ENCODE measurements at places on chromosomes 2 and 18.

GRCh38 chr2:3868012-3868805 is 164.8 kb downstream of the DCDC2C start:
- no peak for DNase-seq

- peak; percentile 24 for DNase-seq
Observed at GRCh38 chr2:26559556-26559955, 81.6 kb downstream of the CIB4 start.

GRCh38 chr18:63192126-63192884 is 127.3 kb downstream of the BCL2 start:
- DNase-seq: no peak

DNA sequence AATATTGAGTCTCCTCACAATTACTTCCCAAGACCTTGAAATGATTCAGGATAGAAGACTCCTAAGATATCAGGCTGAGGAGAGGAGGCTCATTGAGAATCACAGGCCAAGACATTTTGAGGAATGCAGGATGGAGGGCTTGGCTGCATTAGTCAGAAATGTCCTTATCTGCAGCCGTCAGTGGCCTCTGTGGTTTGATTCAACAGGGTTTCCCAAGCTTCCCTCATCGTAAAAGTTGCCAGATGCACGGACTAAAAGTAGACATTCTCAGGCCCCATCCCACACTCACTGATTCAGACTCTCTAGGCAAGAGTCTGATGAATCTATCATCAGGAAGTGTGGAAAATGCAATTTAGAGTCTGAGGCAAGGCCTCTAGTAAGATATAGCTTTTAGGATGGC is 34.0 kb upstream of the TMEM178A start:
- DNase-seq: no peak

DNA sequence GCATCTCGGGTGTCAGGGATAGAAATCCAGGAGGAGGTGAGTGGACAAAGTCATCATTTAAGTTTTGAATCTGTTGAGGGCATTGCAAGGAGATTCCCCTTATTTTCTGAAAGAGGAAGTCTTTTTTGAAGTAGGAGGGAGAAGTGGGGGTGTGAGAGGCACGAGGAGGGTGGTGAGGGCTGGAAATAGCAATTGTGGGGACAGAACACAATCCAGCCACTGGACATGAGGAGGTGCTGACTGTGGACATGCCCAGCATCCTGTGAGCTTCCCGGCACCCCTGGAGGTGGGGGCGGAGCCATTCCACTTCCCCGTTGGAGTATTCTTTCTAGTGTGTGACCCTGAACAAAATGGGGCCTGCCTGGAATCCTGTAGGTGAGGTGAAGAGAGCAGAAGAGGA is 310.7 kb upstream of the EPAS1 start:
- no peak for DNase-seq

GRCh38 chr2:212448698-212449097 is 89.9 kb downstream of the ERBB4 start:
- DNase-seq: no peak

DNA sequence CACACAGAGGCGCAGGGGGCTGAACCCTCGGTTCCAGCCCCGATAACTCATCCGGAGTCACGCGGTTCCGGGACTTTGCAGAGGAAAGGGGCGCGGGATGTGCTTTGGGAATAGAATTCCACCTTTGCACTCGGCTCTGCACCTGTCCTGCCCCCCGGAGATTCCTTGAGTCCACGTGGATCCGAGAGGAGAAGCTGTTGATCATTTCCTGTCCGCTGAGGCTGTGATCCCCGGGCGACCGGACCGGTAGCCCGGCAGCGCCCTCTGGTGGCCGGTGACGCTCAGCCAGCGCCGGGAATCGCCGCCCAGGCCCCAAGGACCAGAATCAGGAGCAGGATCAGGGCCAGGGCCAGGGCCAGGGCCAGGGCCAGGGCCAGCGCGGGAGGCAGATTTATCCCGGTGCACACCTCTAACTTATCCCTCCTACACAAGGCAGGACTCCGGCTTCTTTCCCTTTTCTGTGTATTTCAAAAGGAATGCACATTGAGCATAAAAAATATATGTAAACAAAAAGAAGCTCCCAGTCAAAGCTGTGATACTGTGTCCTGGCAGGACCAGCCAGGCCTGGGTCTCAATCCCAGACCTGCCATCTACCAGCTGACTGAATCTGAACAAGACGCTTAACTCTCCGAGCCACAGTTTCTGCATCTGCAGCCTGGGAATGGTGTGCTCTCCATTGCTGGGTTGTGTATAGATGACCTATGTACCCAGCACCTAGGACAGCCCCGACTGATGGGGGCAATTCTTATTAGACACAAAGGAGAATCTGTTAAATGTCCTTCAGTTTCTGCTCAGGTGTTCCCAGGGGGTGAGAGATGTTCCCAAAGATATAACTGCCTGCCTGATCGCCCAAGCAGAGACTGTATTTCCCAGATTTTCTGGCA is 8.5 kb upstream of the SPATA3 start:
- DNase-seq: peak; percentile 90

- peak; percentile 49 for DNase-seq
Observed at GRCh38 chr2:197786010-197786877, 1.1 kb upstream of the BOLL start.

DNA sequence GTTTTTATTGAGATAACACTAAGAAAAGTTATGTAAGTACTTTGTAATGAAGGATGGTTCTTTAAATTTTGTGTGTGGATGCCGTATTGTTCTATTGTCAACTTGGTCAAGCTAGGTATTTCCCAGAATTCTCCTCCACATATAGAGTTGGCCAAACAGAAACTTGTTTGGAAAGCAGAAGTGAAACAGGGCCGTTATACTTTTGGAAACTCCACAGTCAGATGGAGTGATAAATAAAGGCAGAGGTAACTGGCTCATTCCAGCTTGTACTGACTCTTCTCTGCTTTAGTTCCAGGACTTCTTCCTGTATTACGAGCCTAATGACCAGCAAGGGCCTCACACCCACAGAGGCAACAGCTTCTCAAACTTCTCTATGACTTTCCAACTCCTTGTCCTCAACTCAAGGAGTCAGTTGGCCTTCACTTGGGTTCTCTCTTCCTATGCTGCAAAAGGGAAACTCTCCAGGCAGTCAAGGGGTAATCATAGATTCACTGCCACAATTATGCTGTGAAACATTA is 16.4 kb upstream of the STARD7 start:
- DNase-seq: no peak

GRCh38 chr2:27080603-27080936 is 2.2 kb downstream of the EMILIN1 start:
- no peak for DNase-seq

GRCh38 chr2:100291152-100291970 is 30.9 kb downstream of the LONRF2 start:
- peak; percentile 73 for DNase-seq

- no peak for DNase-seq
Observed at GRCh38 chr2:162113088-162113775, 38.8 kb downstream of the GCG start.
